ENCODE measurements at places on chromosomes 16 and 17.

DNA sequence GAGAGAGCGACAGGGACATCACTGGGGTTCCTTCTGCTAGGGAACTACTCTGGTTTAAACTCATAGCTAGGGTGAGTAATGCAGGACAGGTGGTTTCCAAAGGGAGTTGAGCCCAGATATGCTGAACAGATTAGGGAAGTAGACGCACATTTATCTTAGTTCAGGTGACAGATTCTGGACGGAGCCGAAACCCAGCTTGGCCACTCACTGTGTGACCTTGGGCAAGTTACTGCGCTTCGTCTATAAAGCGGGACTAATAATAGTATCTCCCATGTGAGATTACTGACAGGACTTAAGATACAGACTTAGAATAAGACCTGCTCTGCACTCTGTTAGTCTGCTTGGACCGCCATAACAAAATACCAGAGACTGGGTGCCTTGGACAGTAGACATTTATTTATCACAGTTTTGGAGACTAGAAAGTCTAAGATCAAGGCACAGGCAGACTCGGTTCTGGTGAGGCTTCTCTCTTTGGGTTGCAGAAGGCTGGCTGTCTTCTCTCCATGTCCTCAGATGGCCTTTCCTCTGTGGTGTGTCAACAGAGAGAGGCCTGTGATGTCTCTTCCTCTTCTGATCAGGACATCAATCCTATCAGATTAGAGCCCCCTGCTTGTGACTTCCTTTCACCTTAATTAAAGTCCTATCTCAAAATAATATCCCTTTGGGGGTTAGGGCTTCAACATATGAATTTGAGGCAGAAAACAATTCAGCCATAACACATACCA is 12.1 kb downstream of the SCNN1G start:
- no peak for DNase-seq

- no peak for DNase-seq
These were observed 698.8 kb downstream of the KCNJ2 start for GRCh38 chr17:70868149-70868548.

- DNase-seq, result no peak
These were observed 12.0 kb upstream of the MRC2 start for GRCh38 chr17:62615503-62615902.

DNA sequence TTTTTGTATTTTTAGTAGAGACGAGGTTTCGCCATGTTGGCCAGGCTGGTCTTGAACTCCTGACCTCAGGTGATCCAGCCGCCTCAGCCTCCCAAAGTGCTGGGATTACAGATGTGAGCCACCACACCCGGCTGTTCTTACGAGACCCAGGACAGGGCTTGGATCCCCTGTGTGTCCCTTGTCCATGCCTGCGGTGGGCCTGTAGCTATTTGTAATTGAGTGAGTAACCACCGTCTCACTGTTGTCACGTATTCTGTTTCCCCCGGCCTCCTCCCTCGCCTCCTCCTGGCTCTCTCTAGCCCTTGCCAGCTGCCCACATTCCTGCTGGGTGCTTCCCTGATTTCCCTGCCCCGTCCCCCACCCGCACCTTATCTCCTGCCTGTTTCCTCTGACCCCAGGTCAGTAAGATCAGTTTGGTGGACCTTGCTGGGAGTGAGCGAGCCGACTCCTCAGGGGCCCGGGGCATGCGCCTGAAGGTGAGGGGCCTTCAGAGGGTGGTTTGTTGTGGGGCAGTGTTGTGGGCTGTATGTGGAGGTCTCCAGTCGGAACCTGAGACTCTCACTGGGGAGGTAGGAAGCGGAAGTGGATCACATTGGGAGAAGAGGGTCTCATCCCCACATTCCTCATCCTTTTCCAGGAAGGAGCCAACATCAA is 5.6 kb downstream of the KIF1C start:
- no peak for DNase-seq

- DNase-seq, result no peak
These were observed 54.2 kb downstream of the ZFPM1 start for GRCh38 chr16:88507231-88507743.

DNA sequence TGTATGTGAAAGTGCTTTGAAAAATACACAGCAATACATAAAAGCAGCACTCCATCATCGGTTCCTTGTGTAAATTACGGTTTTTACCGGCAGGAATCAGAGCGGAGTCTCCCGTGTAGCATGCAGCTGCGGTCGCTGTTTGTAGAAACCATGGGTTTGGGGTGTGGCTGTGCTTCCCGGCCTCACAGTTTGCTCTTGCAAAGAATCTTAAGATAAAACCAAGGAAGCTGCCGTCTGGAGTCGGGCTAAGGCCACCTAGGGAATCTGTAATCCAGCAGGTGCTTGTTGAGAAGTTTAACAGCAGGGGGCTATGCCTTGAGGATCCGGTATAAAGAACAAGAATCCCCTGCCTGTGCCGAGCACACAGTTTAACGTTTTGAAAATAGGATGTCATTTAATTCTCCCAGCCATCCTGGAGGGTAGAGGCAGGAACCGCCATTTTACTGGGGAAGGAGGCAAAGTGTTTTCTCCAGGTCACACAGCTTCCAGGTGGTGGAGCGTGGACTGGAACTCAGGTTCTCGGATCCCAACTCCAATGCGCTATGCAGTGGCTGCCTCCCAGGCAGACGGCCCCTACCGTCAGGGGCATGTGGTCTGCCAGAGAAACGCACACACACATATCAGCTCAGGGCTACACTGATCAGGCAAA is 6.0 kb upstream of the TLCD3A start:
- no peak for DNase-seq

DNA sequence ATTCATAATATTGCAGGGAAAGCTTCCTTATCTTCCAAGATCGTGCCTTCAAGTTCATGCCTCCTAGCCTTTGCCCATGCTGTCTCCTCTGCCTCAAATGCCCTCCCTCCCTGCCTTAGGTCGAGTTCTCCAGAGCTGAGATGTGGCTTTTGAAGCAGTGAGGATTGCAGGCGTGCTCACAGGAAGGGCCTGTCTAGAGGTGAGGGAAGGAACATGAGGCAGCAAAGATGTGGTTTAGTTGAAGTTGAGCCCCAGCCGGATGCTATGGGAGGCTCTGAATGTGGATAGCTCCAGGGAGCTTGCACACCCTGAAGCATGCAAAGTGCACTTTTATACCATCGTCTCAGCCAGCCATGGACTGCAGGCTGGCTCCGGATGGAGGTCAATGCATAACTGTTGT is 754.6 kb upstream of the EEF2KMT start:
- no peak for DNase-seq

DNA sequence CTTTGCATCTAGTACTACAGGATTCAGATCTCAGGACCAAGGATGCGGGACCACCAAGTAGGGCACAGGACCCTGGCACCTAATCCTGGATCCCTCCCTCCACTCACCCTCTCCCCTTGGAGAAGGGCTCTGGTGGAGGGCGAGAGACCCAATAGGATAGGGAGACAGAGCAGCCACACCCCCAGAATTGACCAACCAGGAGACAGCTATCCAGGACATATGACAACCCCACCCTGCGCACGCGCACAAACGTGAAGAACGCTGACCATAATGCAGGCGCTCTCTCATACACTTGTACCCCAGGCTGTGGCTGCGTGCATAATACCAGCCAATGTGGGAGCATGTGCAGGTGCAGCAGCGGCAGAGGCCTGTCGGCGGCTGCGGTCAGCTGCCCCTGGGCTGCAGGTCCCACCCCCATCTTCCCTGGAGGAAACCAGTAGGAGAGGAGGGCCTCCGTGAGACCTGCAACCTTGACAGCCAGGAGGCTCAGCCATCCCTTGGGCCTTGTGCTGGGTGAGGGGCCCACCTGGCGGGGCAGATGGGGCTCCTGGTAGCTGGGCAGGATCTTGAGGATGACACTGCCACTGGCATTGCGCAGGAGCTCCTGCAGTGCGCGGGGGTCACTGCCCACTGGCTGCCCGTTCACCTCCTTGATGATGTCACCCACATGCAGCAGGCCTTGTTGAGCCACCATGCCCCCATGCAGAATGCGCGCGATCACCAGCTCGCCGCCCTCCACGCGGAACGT is 25.4 kb downstream of the MPP2 start:
- DNase-seq, result no peak

- DNase-seq, result no peak
These were observed 751 bp downstream of the DCAF7 start for GRCh38 chr17:63550817-63551639.

DNA sequence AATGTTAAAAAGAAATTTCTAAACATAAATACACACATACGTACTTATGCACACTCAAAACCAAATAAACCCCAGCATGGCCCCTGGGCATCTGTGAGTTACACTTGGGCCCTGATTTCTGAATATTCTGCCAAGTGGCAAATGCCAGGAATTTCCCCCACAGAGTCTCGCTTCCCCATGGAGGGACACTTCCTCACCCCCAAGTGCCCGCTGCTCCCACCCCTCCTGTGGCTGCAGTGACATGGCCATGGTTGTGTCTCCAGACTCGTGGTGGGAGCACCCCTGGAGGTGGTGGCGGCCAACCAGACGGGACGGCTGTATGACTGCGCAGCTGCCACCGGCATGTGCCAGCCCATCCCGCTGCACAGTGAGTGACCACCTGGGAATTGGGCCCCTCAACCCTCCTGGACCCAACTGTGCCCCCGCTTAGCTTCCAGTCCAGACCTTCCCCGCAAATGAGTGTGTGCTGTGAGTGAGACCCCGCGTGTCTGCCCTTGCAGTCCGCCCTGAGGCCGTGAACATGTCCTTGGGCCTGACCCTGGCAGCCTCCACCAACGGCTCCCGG is 4.0 kb downstream of the ITGAD start:
- DNase-seq, result no peak

GRCh38 chr16:75070012-75070841 is 46.4 kb downstream of the LDHD start:
- DNase-seq, result no peak

DNA sequence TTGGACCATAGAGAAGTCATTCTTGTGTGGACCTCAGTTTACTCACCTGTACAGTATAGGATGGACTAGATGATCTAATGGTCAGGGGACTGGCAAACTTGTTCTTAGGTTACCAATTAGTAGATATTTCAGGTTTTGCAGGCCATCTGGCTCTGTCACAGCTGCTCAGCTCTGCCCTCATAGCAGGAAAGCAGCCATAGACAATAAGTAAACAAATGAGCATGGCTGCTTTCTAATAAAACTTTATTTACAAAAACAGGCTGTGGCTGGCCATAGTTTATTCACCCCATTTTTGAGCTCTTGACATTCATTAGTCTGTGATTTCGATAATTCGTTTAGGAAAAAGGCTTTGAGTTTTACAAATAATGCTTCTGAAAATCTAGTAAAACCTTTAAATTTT is 12.7 kb downstream of the BPTF start:
- DNase-seq, result no peak

- DNase-seq, result no peak
These were observed 70.2 kb downstream of the HIC1 start for GRCh38 chr17:2125013-2125535.

GRCh38 chr16:19599968-19600716 is 44.6 kb downstream of the VPS35L start:
- no peak for DNase-seq

- DNase-seq, result no peak
These were observed 26.8 kb downstream of the LITAFD start for GRCh38 chr16:8908810-8909468.

GRCh38 chr17:21252289-21252795 is 868 bp downstream of the NATD1 start:
- no peak for DNase-seq

DNA sequence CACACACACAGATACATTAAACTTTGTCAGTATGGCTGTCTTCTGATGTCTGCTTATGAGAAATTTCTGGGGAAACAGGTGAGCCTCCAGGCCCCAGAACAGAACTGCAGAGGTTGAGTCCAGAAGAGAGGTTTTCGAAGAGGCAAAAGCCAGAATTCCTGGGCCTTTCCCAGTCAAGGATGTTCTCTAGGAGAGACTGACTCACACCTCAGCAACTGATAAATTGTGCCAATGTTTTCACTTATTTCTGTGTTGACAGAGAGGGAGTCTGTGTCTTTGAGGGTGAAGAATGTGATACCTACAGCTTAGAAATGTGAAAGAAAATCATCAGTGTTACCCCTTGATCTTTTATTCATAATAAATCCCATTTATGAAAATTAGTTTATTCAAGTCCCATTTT is 30.3 kb downstream of the LDHD start:
- DNase-seq, result no peak

DNA sequence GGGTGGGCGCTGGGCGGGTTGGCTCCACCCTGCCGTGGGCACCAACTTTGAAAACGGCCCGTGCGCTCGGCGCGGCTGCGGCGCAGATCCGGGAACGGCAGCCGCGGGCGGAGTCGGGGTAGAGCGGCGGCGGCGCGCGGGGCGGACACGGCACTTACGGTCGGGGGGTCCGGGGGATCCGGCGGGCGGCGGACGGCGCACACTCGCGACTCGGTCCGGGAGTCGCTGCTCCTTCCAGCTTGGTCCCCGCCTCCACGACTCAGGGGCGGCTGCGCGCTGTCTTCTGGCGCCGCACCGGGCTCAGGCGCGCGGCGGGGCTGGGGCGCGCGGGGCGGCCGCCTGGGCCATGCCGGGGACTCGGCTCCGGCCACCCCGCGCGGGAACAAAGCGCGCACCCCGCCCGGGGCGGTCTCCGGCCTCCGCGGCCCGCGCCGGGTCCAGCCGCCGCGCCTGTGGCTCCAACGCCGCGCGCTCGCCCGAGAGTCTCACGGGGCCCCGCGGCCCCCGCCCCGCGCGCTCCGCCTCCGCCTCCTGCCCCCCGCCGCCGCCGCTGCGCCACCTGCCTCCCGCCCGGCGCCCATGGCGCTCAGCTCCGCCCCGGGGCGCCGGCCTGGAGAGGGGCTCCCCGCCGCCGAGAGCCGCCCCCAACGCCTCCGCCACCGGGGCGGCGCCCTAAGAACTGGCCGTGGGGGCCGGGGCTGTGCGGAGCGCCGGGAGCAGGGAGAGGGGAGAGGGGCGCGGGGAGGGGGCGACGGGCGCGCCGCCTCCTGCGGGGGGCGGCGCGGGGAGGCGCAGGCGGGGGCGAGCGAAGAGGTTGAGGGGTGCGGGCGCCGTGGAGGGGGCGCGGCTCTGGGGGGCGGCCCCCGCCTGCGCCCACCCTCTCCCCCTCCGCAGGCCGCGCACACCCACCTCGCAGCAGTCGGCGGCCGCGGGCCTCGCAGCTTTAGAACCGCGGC is 35.9 kb downstream of the CBFA2T3 start:
- no peak for DNase-seq

DNA sequence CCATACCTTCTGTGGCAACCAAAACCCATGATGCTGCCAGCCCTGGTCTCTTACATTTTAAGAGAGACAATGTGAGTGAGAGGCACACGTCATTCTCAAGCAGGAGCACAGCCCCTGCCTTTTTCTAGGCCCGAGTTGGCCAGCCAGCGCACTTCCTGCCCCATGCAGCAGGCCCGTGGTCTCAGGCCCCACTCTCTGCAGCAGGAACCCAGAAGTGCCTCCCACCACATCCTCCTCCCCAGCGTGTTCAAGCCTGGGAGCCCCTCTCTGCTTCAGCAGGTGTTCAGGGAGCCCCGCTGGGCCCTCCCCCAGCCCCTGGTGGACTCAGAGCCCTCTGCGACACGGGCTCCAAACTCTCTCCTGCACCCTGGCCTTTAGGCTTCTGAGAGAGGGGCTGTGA is 30.5 kb downstream of the ITGAE start:
- no peak for DNase-seq

- no peak for DNase-seq
These were observed 325.8 kb downstream of the WWOX start for GRCh38 chr16:78425281-78425680.

- no peak for DNase-seq
These were observed 88.1 kb downstream of the GOSR1 start for GRCh38 chr17:30565073-30565935.
